ENCODE measurements at places on chromosomes 7 and 10.

DNA sequence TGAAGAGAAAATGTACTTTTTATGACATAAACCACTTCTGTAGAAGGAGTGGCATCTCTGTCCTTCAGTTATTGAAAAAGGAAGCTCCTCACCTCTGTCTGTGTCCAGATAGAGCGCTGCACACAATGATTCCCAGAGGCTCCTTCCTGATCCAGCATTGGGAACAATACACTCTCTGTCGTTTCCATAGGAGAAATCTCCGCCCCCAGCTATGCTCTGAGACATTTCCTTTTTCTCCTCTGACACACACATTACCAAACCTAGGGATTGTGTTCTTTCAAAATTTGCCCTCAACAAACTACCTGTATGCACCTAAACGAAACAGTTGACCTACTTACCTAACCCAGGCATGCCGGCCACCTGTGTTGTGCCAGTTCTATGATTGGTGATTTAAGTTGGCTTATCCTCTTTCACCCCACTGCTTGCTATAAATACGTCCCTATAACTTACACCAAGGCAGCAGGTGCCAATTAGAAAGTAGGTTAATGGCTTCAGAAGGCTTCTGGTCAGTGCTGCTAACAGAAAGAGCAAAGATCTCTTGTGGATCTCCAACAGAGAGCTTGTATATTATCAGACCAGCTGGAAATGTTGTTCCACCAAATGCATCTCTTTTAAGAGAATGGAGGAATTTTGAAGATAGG, 140.1 kb upstream of the JCAD start:
- DNase-seq, result no peak

DNA sequence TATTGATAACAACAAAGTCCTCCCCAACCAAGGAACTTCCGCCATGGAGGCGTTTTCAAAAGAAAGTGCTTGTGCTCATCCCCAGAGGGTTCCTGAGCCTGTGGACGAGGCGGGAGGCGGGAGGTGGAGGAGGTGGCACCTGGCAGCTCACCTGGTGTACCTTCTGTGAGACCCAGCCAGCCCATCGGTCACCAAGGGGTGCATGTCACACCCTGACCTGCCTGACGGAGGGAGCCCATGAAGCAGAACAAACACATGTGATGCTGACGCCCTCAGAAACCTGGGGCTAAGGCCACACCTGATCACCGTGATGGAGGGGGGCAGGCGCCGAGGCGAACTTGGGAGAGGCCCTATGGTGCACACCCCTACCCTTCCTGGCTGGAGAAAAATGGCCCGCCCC, 458.8 kb downstream of the DNAJB6 start:
- DNase-seq, result no peak

DNA sequence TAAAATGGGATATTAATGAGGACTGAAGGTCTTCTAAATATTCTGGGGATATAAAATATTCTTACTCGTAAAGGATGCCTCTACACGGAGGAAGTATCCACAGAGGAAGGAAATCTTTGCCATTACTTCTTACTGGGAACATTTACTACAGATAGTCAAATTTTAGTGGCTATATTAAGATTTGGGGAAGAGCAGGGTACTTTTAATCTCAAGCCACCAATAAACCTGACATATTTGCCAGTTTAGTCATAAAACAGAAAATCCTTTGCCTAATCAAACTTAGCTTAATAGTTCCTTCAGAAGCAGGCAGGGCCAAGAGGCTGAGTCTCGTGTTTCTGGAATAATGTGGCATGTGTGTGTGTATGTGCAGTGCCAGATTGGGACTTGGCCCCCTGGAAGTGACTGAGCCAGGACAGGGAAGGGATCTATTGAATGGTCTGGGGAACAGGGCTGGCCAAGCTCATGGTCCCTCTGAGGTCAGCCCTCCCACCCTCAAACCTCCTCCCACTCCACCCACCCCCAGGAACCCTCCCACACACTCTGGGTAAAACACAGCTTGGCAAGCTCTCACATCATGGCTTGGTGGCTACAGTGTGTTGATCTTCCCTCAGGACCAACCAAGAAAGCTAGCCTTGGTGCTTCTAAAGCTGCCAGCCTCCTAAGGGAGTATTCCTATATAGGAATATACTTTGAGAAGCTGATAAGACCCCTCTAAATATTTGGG, 1.6 kb upstream of the PIK3CG start:
- no peak for DNase-seq

GRCh38 chr10:96511044-96511945, 2.4 kb downstream of the TLL2 start:
- DNase-seq, result peak; percentile 37

DNA sequence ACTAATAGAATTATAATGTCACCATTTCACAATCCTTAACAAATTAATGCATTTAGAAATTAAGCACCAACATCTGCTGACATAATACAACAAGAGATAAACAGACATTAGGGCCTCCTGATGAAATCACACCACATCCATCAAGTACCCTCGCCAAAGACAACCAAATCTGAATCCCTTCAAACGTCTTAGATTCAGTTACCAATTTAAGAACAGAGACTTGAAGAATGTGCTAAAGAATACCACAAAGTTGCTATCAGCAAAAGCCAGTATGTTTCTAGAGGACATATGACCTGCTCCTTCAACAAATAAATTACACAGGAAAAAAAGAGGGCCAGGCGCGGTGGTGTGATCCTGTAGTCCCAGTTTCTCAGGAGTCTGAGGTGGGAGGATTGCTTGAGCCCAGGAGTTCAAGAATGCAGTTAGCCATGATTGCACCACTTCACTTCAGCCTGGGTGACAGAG, 144.5 kb downstream of the REEP3 start:
- DNase-seq, result no peak

DNA sequence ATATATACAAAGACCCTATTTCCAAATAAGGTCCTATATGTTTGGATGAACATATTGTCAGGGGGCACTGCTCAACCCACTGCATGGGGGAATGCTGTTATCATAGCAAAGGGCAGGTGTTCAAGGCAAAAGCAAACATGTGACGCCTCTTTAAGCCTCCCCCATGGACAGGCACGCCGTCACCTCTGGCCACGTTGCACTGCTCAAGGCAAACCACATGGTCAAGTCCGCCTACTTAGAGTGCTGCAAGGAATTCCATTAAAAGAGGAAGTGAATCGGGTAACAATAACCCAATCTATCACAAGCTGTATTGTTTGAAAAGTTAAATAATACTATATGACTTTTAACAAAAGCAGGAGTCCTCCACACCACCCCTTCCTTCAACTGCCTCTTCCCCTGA, 8.8 kb upstream of the CALD1 start:
- DNase-seq, result no peak

DNA sequence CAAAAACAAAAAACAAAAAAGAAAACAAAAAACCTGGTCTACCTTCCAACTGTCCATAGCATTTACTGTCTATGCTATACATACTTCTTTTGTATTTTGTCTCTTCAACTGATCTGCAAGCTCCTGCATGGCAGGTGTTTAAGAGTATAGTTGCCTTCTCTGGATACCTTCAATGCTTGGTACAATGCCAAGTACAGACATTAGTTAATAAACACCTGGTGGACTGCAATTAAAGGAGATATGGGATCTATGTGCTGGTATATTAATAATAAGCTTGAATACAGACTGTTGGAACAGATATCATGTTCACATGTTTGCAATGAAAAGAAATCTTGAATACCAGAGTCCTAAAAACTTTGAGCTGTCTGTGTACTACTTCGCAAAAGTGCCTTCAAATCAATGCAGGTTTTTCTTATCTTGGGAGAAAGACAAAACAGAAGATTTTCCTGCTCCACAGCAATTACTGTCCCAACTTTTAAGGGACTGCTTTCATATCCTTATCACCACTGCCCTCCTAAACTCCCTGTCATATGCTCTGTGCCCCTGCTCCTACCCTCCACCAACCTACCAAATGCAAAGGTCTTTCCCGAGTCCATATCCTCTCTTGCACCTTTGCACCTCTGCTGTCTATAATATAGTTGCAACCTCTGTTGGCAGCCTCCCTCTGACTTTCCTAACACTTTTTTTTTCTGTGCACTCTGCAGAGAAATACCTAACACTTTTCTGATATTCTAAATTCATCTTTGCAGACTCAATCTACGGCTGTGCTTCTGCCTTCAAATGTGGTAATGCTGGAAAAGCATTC, 85.1 kb downstream of the DNMBP start:
- no peak for DNase-seq

DNA sequence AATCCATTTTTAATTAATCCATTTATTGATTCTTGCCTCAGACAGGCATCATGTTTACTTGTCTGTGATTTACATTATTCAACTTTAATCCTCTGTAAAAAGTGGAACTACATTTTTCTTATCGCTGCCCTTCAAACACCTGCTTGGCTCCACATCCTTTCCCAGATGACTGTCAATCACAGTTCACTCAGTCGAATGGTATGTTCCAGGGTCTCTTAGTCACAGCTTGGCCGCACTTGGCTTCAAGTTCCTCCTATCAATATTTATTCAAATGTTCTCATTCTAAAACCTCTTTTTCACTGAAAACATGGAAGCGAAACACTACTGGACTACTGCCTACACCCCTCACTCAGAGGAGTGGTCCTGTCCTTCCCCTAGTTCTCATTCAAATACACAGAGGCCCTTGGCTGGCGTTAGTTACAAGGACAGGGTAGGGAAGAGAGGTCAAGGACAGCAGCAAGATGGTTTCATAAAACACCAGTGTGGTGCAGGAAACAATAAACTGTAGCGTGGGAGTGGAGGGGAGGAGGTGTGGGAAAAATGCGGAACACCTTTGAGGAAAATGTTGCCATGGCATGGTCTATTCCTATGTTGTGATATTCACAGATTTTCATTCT, 143.2 kb downstream of the USP6NL start:
- DNase-seq, result no peak

DNA sequence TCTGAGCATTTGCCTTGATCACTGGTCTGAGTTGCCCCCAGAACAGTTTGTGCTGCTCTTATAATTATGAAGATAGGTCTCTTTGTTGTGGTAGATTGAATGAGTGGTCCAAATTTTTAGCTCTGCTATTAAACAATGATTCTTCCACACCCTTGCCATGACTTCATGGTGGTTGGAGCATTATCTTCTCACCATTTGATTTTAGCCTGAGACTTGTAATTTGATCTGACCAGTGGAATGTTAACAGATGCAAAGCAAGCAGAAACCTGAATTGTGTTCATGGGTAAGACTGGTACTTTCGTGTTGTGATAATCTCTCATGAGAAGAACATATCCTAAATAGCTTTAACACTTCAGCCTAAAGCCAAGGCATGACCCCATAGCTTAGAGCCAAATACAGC, 139.1 kb downstream of the TFPI2 start:
- DNase-seq, result no peak

- DNase-seq, result no peak
Observed at GRCh38 chr7:49325571-49325970, 401.2 kb downstream of the CDC14C start.

DNA sequence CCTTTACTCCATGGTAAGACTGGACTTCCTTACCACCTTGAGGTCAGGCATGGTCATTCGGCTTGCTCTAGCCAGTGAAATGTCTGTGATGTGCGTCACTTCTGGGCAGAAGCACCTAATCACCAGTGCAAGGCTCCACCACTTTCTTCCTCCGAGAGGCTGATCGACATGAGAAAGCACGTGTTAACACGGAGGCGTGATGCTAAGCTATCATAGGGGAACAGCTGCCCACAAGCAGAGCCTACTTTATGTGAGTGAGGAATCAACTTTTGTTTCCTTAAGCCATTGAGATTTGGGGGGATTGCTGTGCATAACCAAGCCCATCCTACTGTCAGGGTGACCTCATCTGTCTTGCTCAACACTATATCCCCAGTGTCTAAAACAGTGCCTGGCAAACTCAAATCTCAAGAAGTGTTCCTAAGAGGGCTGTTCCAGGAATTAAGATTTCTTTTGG, 23.1 kb upstream of the SAR1A start:
- no peak for DNase-seq

DNA sequence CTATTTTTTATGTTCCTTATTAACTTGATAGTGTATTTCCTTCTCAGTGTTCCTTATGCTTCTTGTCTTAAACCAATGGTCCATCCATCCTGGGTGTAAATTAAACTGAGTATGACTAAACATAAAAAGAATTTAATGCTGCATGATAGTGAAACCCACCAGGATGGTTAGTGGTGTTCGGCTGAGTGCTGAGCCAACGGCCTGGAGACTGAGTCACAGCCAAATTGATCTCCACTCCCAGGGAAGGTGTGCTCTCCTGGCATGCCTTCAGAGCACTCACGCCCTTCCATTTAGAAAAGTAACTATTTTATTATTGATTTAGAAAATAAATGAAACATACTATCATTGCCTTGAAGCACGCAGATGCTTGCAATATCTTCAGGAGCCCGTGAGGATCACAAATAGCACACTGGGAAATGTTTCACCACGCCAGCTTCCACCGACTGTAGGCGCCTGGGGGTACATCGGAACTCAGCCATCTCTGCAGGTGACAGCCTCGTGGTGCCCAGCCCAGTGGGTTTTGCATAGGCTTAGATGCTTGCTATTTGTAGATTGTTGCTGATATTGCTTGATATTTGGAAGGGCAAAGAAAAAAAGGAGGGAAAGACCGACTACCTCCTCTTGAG, 40.0 kb upstream of the LOXL4 start:
- DNase-seq, result no peak

DNA sequence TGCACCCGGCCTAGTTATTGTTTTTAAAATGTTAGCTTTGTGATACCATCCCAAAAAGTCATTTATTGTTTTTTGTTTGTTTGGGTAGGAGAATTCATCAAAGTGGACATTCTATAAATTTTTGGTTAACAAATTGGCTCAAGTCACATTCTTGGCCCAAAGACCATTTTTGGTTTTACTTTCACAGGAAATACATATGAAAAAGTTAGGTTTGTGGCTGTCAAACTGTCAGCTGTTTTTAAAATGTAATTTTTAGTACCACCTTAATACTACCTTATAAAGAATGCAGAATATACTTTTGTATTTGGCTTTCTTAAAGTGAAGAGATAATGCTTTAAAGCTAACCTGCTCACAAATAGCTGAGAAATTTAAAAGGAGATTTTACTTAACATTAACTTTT, 25.1 kb downstream of the TMEM168 start:
- peak; percentile 12 for DNase-seq

GRCh38 chr7:111282626-111283025, 191.7 kb downstream of the LRRN3 start:
- no peak for DNase-seq

GRCh38 chr10:36578306-36578705, 547.1 kb upstream of the ANKRD30A start:
- DNase-seq, result no peak

- DNase-seq, result no peak
Observed at GRCh38 chr7:93897680-93898079, 7.1 kb upstream of the TFPI2 start.
